ENCODE measurements at places on chromosomes 1 and 21.

DNA sequence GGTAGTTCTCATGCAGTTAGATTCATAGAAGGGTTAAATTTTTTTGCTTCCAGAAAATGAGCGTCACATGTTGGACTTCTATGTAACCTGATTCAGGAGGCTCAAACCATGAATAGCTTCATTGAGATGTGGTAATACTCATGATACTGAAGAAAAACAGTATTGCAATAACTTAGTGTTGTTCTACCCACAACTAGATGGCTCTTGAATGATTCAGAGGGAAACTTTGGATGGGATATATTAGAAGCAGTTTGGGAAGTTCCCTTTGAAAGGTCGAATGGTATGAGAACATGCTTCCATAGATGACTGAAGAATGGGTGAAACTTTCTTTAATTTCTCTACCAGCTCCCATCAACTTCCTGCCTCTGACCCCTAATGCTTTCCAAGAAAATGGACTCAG lies 211.7 kb upstream of the PTGFR start:
- peak; percentile 93 for DNase-seq

DNA sequence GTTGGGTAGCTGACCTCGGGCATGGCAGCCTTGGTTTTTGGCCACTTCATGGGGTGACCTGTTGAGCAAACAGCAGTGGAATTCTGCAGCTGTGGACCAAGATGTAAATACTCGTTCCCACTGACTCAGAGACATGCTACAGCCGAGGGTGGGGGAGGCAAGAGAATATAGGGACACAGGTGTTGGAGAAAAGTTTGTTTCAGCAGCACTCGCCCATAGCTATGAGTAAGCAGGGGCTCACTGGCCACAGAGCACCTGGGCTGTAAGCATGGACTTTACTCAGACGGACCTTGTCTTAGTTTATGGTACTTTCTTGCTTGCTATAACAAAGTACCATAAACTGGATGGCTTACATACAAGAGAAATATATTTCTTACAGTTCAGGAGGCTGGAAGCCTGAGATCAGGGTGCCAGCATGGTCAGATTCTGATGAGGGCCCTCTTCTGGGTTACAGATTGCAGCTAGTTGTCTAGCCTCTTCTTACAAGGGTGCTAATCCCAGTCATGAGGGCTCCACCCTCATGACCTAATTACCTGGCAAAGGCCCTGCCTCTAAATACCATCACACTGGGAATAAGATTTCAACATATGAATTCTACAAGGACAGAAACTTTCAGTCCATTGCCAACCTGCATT lies 437.2 kb upstream of the DAB1 start:
- no peak for DNase-seq

DNA sequence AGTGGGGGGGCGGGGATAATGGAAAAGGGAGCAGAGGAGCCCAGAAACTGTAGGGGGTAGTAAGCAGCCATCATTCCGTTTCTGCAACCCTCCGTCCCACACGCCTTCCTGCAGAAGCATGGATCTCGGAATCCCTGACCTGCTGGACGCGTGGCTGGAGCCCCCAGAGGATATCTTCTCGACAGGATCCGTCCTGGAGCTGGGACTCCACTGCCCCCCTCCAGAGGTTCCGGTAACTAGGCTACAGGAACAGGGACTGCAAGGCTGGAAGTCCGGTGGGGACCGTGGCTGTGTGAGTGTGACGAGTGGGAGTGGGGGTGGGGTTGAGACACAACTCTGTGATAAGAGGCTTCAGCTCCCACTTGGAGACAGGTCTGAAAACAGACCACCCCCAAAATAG lies 706 bp downstream of the CREB3L4 start:
- no peak for DNase-seq

DNA sequence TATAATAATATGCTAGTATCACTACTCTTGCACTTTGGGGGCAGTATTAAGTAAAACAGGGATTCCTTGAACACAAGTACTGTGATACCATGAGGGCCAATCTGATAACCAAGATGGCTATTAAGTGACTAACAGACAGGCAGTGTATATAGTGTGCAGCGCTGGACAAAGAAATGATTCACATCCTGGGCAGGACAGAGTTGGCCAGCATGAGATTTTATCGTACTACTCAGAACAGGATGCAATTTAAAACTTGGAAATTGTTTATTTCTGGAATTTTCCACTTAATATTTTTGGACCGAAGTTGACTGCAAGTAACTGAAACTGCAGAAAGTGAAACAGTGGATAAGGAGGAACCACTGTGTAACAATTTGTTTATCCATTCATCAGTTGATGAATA lies 74.6 kb downstream of the DNTTIP2 start:
- no peak for DNase-seq

DNA sequence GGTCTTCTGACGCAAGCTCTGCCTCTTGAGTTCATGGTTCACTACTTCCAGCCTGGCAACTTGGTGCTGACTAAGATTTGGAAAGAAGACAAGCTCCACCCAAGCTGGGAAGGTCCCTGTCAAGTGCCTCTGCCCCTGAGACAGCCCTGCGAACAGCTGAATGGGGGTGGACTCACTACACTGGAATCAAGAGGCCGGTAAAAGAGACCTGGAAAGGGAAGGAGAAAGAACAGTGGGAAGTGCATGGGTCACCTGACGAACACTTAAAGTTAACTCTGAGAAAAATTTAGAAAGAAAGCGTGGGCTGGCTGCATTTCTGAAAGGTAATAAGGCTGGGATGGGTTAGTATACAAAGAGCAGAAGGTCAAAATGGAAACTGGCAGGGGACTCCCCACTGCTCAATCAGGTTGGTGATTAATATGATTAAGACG lies 26.1 kb upstream of the ZNF496 start:
- no peak for DNase-seq

DNA sequence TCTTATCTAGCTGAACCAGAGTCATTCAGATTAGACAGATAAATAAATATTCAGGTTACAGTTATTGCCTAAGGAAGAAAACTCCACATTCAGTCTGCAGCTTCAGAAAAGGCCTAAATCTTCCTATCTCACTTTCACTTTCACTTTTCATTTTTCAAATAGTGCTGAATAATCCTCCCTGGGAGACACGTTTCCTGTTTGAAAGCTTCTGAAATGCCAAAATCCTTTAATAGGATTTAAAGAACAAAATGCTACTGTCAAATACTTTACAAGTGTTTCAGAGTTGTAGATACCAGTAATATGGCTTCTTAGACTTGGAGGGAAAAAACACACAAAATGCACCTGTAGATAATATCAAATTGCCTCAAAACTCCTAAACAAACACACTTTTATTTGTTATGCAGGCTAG lies 3.9 kb downstream of the PSMB2 start:
- no peak for DNase-seq

- no peak for DNase-seq
Observed at GRCh38 chr1:65844296-65844695, 51.6 kb downstream of the PDE4B start.

- no peak for DNase-seq
Observed at GRCh38 chr1:33442141-33442540, 11.2 kb upstream of the PHC2 start.
